ENCODE measurements at places on chromosomes 12 and 14.

GRCh38 chr12:57143454-57143853 lies 4.0 kb downstream of the LRP1-AS start:
- DNase-seq: no peak

DNA sequence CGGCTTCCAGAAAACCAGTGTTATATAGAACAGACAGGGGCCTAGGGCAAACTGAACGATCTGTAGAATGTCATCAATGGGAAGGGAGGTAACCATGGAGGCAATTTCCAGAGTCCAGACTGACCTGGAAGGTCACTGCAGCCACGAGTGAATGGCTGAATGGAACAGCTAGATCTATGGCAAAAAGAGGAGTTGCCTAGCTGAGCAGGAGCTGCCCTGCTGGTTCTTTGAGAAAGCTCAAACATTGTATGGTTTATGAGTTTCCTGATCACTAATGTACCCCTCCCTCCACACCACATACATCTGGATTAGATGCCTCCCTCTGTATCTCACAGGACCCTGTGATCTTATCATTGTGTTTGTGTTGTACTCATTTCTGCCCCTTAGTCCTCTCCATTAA lies 1.0 kb upstream of the RERG start:
- no peak for DNase-seq

DNA sequence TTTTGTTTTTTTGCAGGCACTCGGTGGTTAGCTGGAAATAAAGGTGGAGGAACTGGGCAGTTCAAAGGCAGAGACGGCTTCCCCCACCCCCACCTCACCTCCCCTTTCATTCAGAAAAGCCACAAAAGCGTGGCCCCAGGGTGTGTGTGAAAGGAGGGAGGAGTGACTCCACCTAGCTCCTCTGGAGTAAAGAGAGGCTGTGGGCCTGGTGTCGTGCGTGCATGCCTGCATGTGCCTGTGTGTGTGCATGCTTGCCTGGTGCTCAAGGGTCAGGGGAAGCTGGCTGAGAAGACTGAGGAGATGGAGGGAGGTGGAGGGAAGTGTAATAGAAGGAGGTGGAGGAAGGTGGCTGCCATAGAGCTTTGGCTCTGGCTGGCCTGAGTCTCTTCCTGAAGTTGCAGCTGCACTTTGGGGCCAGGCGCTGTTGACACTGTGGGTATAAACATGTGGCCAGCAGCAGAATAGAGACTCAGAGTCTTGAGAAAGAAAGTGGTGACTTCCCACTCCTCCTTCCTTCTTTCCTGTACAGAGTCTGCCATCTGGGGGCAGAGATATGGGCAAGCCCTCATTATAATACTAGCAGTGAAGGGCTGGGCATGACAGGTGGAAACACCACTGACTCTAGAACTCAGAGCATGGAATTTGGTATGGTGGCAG lies 36.9 kb upstream of the SINHCAF start:
- no peak for DNase-seq

GRCh38 chr12:112243255-112244110 lies 118.1 kb downstream of the TRAFD1 start:
- peak; percentile 35 for DNase-seq

DNA sequence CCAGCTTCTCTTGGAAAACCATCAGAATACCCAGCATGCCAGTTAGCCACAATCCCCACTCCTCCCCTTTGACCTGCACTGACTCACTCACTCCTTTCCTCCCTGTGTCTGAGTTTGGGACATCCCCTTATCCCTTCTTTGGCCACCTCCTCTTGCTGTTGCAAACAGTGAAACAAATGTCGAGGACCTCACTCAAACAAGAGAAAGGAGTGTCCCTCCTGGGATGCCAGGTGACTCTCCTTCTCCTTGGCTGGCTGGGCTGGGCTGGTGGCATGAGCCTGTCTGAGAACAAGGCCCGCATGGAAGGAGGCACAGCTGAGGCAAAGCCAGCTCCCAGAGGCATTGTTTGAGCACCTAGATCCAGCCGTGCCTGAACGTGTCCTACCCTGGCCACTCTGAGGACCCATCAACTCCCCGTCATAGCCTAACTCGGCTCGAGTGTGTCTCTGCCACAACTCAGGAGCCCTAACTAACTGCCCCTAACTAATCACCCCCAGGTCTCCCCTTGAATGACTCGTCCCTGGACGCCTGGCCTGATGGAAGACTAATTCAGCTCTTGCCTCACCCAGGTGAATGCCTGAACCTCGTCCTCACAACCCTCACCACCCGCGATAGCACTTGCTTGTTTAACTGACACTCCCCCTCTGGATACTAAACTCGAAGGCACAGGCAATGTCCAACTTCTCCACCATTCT lies 43.0 kb downstream of the NCOR2 start:
- DNase-seq: no peak

- no peak for DNase-seq
Measured at GRCh38 chr14:101582294-101582693, 21.0 kb downstream of the DIO3 start.

DNA sequence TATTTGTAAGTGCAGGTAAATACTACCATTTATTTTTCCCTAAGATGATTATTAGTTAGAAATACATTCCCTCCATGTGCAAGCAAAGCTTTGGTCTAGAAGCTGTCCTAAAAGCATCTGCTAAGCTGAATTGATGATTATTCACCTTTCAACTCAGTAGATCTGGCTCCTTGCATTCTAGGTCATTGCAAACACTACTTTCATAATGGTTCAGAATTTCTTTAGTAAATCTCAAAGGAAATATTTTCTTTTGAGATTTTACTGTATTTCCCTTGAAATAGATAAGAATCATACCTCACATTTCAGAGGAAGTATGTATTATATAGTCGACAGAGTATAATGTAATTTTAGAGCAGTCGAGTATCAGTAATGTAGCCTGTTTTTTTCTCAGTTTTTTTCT lies 2.4 kb downstream of the ETNK1 start:
- no peak for DNase-seq

DNA sequence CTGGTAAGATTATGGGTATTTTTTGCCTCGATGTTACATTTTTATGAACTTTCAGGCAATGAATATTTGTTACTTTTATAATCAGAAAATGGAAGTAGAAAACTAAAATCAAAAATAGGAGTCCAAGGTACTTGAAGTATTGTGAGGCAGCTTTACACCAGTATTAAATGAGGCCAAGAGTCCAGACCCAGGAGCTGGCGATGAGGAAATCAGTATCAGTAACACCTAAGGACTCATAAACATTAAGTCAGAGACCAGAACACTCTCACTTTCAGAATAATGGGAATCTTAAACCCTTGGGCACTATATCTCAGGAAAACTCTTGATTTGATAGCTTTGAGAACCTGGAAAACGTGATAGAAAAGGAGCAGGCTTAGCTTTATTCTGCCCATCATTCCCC lies 208.8 kb downstream of the GXYLT1 start:
- no peak for DNase-seq

DNA sequence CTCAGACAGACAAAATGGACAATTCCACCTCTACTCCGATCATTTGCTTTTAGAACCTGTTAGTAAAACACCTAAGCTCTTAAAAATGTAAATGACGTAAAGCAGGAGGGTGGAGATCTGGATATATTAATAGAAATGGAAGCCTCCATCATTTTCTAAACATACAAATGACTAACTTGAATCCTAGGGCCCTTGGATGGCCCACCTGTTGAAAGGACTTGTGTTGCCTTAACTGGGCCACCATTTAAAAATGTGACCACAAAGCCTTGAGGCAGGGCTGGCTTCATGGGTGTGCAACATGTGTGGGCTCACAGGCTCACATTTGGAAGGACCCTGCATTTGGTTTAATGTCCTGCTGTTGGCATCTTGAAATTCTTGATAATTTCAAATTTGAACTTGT lies 131.5 kb upstream of the PRMT8 start:
- no peak for DNase-seq

DNA sequence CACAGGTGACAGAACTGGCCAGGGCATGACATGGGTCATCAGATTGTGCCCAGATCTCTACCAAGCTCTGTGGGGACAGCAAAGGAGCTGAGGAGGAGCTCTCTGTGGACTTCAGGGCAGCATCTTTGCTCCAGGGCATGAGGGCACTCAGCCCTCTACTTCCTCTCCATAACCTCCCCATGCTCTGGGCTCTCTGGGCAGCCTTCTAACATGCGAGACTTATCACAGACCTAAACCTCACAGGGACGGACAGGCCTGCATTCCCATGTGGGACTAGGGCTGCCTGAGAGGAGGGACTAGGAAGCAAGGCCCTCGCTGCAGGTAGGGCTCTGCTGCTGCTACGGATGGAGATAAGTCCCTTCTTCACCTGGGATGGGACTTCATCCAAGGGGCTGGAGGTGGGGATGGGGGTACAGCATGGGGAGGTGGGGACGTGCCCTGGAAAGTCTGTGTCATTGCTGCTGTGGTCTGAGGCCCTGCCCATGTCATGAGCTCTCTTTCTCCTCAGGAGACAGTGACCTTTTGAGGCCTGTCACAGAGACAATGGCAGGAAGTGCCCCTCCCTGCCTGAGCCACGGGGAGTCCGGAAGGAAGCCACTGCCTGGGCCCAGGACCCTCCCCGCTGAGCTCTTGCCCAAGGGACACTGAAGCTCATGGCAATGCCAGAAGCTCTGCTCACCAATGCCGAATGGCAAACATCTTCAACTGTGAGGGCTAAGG lies 44.1 kb downstream of the PITPNM2 start:
- no peak for DNase-seq

GRCh38 chr12:89476904-89477595 lies 47.5 kb downstream of the GALNT4 start:
- DNase-seq: no peak

DNA sequence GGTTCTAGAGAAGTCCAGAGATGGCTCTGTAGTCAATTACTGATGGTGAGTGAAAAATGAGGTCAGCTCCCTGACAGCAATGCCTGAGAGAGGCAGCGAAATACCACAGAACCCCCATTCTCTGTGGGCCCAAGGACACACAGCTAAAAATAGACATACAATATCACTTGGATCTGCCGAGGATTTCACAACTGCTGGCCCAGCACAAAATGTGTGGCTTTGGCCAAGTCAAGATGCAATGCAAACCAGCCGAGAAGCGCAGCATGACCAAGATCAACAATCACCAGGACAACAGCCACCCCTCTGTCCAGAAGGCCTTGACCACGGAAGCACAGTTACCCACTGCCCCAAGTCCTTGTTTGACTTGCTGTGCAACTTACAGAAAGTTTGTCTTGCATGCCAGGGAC lies 52.2 kb downstream of the CKAP4 start:
- peak; percentile 18 for DNase-seq

GRCh38 chr12:39638178-39638577 lies 18.6 kb upstream of the ABCD2 start:
- DNase-seq: no peak

DNA sequence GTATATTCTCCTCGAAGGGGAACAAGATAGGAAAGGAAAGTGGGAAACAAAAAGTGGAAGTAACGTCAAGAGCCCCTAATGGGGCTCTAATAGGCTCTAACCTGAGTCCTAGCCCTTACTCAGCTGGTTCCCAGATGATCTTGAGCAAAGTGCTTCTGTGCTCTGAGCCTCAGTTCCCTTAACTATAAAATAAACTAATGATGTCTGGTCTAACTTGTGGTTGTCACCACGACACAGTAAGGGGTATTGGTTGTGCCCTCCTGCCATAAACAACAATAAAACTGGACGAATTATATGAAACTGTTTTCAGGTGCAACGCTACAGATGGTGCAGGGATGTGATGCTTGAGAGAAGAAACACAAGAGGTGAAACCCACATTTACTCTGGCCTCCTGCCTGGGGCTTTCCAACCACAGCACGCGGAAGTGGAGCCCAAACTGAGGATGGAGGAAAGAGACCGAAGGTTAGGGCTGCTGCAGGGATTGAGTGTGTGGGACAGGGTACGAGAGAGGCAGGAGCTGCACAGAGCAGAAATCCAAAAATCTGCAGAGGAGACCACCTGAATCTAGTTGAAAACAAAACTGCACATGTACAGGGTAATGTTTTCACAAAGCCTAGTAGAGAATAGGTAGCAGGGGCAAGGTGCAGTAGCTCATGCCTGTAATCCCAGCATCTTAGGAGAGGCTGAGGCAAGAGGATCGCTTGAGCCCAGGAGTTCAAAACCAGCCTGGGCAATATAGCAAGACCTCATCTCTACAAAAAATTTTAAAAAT lies 45.6 kb upstream of the BCL2L14 start:
- DNase-seq: no peak

- no peak for DNase-seq
Measured at GRCh38 chr12:79555028-79555925, 135.5 kb downstream of the PAWR start.

- no peak for DNase-seq
Measured at GRCh38 chr12:59059088-59059935, 139.0 kb upstream of the LRIG3 start.

DNA sequence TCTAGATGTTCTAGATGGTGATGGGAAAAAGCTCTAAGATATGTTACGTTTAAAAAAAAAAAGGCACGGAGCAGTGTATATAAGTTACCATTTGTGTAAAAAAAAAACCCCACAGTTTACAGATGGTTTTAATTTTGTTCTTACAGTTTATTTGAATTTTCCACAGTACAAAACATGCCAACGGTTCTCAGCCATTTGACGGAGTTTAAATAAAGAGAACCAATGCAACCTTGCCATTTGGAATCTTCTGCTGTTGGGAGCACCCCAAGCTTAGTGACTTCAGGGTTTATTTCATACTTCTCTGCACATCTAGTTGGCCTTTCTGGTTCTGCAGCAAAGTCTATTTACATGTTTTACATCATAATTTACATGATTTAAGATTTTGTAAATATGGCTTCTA lies 7.7 kb upstream of the HPD start:
- DNase-seq: no peak

GRCh38 chr12:68374307-68374982 lies 42.3 kb upstream of the MDM1 start:
- no peak for DNase-seq

DNA sequence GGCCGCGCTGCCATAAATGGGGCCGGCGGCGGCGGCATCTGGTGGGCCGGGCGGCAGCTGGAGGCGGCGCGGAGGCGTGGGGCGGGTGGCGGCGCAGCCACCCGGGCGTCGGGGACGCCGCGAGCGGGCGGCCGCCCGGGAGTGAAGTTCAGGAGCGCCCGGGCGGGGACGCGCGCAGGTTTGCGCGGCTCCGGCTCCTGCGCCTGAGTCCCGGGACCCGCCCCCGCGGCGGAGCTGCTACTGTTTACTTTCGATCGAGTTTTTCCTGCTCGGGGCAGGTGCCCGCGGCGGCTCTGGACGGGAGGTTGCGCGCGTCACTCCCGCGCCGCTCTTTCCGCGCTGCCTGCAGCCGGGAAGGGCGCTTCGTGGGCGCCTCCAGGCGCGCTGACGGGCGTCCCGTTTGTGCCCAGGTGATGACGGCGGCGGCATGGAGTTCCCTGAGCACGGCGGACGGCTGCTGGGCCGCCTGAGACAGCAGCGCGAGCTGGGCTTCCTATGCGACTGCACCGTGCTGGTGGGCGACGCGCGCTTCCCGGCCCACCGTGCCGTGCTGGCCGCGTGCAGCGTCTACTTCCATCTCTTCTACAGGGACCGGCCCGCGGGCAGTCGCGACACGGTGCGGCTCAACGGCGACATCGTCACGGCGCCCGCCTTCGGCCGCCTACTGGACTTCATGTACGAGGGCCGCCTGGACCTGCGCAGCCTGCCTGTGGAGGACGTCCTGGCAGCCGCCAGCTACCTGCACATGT lies at the start of gene ZBTB42:
Gene ZBTB42, plus strand, starts transcription at position 331 of the 749 bp plus-strand sequence. Its CDS starts 97 bp downstream, at position 428.
- DNase-seq: no peak
